ENCODE measurements at places on chromosomes 3 and 15. TPM values are rescaled to one million over a fixed set of nuclear protein-coding genes. Genes with fewer than 3 reads are reported as not detected.

The SHC4 gene
- 0.81 TPM for total RNA-seq

DNA sequence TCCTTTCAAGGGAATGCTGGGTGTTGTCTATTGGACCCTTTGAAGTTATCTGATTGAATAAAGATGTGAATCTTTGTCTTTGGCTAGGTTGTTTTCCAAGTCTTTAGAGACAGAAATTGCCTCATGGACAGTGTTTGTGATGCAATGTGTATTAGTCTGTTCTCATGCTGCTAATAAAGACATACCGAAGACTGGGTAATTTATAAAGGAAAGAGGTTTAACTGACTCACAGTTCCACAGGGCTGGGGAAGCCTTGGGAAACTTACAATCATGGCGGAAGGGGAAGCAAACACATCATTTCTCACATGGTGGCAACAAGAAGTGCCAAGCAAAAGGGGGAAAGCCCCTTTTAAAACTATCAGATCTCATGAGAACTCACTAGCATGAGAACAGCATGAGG, 88.8 kb upstream of the PLXND1 start:
- no peak for DNase-seq

The CCR9 gene
- total RNA-seq, result 1.9 TPM

DNA sequence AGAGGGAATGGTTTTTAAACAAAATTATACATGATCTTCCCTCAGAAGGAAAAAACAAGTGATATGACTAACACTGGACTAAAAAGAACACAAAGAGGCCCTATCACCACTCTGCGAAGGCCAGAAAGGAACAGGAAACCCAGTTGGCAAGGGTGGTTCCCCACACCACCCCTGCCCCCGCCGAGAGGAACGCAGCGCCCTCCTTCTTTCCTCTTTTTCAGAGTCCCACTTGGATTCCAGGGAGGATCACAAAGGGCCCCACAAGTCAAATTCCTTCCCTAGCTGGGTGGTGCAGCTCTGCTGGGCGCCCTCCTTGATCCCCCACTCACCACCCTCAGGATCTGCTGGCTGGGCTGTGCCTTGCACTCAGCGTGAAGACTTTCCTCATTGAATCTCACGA, 29.8 kb downstream of the PLA1A start:
- DNase-seq, result no peak

The OIP5 gene
- total RNA-seq, result 5.7 TPM

DNA sequence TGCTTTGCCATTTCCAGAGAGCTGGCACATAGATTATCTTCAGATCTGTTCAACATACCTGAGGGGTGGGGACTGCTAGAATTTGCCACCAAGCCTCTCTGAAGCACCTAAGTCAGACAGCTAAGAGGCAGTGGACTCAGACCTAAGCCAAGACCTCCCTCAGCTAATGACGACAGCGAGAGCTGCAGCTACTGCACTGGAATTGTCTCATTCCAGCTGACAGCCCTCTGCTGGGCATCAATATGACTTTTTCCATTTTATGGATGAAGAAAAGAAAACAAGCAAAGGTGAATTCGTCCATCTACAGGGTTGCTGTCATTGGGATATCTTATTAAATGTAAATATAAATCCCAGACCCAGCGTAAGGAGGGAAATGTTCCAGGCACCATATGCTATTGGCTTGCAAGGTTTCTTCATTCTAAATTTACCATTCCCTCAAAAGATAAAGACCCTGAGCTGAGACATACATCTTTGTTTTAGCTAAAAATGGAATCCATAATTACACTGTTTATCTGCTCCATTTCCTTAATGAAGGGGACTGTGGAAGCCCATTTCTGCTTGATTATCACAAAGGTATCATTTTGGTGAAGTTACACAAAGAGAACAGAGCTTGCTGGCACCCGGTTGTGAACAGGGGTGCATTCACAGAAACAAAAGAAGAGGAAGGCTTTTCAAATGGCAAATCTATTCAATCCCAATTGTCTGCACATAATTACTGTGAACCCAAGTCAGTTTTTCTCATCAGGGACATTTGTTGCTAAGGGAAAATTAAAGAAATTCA, 85.5 kb upstream of the LRTM1 start:
- DNase-seq, result no peak

GRCh38 chr15:36632226-36632625, 52.8 kb downstream of the CDIN1 start:
- no peak for DNase-seq

GRCh38 chr15:101451846-101452245, 37.7 kb downstream of the PCSK6 start:
- DNase-seq, result no peak

DNA sequence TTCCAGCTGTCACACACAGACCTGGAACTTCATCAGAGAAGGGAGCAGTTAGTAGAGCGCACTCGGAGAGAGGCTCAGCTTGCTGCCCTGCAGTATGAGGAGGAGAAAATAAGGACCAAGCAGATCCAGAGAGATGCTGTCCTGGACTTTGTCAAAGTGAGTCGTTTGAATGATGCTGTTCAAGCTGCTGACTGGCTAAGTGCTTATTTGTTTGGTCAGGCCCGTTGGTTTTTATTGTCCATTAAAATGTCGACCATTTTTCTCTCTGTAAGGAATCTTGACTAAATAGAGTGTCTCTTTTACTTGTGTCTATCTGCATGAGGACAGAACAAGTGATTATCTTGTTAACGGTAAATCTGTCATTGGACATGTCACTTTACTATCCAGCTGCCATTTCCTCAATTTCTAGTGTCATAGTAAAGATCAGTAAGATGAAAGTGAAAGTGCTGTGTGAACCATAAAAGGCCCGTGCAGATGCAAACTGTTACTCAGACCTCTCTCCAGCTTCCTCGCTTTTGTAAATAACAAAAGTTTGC, 56.9 kb downstream of the LRCH3 start:
- peak; percentile 16 for DNase-seq

The DGKG gene
- 6.2 TPM for total RNA-seq

The CHST14 gene
- total RNA-seq, result 18.0 TPM

The C3orf80 gene
- total RNA-seq, result 60.1 TPM

- no peak for DNase-seq
Observed at GRCh38 chr15:81285461-81285860, 38.5 kb downstream of the STARD5 start.

The EPHB3 gene
- total RNA-seq, result 0.54 TPM

GRCh38 chr3:49349348-49350114, 8.6 kb downstream of the GPX1 start:
- peak; percentile 52 for DNase-seq

DNA sequence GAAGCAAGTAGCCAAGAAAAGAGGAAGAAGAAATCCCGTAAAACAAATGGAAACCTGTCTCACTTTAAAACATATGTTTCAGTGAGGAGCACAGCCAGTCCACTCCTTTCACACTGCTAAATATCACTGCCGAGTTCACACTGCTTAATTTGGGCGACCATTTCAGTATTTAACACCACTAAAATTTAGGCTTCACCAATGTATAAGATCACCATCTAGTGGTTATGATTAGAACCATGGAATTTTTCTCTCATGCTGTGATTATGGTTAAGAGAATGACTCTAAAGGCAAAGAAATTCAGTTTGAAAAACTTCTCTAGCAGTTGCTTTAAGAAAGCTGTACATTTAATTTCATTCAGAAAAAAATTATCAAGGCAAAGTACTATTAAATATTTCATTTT, 16.6 kb downstream of the SLC4A7 start:
- DNase-seq, result peak; percentile 76

The SLC27A2 gene
- 49.8 TPM for total RNA-seq

- DNase-seq, result no peak
Observed at GRCh38 chr15:51833772-51834171, 4.3 kb downstream of the TMOD3 start.

The ATP2B2 gene
- total RNA-seq, result 0.27 TPM

All from hematopoietic multipotent progenitor cell (in vitro differentiated cells).